Liver (tissue), 10 donors: ENCODE measurements at places on chromosomes 1 and 21.
A peak's percentile ranks its signal among the peaks of the same experiment; 100 is the strongest.

DNA sequence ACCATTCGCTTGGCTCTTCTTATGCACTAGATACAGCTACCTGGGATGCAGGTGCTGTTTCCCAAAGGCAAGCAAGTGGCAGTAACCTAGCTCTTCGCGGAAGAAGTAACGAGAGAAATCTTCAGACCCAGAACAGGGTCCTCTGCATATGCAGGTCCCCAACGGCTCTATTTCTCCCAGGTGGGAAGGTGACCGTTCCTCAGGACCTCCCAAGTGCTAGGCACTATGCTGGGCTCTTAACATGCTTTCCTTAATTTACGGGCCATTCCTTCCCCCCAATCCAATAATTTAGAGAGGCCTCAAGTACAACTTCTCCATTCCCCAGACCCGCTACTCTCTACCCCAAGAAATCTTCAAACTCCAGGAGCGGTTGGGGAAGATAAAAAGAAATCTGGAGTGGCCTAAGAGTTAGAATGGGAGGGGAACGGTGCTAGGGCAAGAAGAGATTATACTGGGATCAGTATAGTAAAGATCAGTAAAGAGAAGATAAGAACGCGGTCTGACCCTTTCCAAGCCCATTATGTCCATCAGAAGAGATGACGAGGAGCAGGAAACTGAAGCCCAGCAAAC is 410 bp downstream of the TXNDC12 start:
- no peak for DNase-seq

- DNase-seq = no peak
These were observed 14.6 kb downstream of the FAM151A start for GRCh38 chr1:54608566-54609230.

GRCh38 chr1:74715236-74715502 is 17.7 kb downstream of the CRYZ start:
- DNase-seq = no peak

DNA sequence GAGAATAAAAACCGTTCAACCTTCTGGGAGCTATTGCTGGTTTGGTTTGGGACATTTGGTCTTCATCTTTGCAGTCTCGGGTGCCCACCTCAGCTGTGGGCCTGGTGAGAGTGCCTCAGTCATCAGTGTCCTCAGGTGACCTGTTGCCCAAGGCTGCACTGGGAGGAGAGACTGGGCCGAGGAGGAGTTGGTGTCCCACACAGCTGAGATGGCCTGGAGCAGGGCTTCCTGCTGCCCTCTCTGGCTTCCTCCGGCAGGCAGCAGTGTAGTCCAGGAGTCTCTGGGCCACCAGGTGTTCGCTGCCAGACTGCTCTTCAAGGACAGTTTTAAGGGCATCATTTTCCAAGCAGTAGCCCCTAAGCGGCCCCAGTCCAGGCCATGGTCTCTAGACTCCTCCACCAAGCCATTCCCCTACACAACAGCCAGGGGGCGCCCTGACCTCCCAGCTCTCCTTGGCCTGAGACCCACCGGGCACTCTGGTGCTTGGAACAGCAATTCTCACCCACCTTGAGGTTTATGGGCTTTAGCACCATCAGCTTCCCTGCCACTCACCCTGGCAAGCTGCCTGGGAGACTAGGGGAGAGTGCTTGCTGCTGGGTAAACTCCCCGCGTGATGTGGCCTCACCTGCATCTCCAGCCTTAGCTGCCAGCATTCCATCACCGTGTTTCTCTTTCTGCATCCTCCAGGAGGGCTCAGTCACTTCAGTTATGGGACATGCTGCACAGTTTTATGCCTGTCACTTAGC is 9.1 kb upstream of the SYTL1 start:
- DNase-seq = no peak

DNA sequence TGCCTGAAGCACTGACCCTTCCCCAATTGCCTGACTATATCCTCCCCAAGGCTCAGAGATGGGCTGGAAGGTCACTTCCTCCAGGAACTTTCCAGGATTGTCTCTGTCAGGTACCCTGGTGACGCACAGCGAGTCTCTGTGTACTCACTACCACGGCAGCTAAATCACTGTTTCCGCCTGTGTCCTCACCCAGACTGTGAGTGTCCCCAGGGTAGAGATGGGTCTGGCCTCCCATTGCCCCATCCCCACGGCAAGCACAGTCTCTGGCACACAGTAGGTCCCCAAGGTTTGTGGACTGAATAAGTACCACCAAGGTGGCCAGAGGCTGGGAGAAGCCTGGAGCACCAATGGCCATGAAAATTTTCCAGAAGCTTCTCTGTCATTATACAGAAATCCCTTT is 93.8 kb upstream of the RUNX3 start:
- no peak for DNase-seq

DNA sequence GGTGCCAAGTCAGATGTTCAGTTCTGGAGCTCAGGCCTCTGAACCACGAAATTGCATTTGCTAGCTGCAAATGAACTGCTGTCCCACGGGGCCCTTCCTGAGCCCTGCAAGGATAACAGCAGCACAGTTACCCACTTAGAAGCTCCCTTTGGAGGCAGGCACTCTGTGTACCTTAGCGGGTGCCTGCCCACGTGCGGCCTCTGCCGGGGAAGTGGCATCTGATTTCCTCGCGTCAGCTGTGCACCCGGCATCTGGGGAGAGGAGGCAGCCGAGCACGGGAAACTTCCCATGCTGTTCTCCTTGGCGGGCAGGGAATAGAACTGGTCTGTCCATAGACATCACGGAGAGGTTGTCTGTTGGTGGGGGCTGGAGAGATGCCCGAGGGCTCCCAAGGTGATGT is 148.0 kb upstream of the C1orf174 start:
- no peak for DNase-seq

GRCh38 chr1:47927165-47927564 is 70.0 kb downstream of the TRABD2B start:
- DNase-seq = no peak

DNA sequence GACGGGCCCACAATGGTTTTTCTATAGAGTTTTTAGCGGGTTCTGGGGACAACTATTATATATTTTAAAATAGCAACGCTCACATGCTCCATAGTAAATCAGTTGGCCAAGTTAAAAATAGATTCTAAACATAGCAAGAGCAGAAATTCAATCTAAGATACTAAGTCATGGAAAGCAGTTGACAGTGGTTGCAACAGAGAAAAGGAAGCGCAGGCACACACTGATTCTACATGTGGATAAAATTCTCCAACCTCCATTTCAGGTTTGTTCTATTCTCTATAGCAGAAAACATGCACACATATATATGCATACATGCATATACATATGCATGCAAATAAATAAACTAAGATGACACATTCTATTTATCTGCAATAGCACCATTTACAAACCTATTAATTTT is 89.6 kb upstream of the HNRNPU start:
- no peak for DNase-seq

- no peak for DNase-seq
These were observed 53.4 kb upstream of the EDN2 start for GRCh38 chr1:41537788-41538351.

GRCh38 chr1:185157599-185158412 is 839 bp downstream of the SWT1 start:
- peak; percentile 39 for DNase-seq

DNA sequence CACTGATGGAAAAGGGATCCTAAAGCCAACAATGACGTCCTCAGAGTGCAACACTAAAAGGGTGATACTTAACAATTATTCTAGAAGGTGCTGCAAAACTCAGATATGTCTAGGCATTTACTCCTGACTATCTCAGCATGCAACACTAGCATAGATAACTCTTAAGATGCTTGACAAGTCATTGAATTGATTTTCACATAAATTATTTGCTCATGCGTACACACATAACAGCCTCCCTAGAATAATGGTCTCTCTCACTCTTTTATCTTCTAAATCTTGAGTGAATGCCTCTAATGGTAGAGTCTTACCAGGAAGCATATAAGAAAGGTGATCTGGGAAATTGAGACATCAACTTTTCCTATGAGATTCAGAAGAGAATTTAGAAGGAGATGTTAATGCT is 1283.7 kb downstream of the MRPL39 start:
- DNase-seq = no peak

DNA sequence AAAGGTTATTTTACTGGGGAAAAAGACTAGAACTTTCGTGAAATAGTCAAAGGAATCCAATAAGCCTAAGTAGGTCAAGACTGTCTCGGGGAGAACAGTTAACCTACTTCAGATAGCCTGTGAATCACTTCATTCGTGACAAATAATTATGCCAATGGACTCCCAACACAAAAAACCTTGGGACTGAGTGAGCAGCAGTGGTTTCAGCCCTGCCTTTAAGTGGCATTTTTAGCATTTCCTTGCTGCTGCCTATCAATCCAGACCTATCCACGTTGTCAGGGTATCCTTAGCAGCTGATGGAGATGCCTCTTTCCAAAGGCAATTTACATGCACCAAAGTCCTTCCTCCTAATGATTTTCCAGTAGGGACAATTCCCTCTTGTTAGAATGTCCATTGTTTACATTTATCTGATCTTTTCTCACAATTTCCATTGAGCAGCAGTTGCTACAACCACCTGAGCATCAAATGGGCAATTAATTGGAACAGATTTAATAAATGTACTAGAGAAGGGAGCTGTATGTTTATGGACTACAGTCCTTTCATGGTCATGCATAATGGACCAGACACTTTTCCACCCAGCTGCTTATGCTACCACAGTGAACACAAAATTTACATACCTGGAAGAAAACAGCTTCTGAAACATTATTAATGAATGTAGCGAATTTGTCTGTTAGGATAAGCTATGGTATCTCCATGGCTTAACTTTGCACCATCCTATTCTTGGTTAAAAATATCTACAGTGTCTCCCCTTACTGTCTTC is 75.8 kb downstream of the TM2D1 start:
- no peak for DNase-seq

DNA sequence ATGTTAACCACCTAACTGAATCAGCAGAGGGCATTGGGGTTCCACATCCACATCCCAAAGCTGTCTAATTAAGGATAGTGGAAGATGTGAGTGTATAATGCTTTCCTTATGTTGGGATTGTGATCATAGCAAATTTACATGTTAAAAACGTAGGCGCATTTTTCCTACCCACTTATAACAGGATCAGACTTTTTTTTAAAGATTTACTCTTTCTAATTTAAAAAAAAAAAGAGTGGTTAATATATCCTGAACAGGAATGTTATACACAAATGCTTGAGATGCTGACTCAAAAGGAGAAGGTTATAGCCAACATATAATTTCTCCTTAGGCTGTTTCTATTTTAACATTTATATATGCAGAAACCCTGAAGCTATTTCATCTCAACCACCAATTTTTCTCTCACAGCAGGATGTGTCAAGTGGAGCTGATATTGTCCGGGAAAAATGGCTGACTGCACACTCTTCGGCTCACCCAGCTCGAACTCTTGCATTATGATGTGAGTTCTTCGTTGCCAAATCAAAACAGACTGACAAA is 40.3 kb downstream of the RGS5 start:
- no peak for DNase-seq

- no peak for DNase-seq
These were observed 8.8 kb downstream of the ASAP3 start for GRCh38 chr1:23475134-23475628.

DNA sequence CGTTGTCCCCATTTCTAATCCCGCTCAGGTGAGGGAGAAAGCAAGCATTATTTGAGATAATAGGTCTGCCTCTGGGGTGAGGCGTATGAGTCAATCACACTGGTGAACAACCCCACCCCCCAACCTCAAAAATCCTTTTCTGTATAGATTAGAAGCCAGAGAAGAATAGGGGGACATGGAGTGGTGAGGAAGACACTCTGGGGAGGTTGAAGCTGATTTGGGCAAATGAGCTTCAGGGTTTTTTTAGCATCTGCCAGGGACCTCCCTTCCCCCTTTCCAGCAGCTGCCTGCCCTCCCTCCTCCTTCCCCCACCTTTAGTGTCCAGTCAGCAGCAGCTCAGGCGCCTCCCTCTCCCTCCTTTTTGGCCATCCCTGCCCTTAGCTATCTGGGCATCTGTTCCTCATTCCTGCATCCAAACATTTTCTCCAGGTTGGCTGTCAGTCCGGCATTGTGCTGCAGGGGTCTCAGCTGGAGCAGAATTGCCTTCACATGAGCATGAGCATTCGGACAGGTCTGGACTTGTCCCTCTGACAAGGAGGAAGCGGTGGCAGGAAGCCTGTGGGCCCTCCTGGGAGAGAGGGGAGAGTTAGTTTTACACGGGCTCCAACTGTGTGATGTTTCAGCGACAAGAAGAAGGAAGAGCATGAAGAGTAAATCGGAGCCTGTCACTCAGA is 30.8 kb upstream of the PTGFRN start:
- DNase-seq = no peak

- DNase-seq = no peak
These were observed 87.6 kb downstream of the C21orf91 start for GRCh38 chr21:17731554-17731953.

DNA sequence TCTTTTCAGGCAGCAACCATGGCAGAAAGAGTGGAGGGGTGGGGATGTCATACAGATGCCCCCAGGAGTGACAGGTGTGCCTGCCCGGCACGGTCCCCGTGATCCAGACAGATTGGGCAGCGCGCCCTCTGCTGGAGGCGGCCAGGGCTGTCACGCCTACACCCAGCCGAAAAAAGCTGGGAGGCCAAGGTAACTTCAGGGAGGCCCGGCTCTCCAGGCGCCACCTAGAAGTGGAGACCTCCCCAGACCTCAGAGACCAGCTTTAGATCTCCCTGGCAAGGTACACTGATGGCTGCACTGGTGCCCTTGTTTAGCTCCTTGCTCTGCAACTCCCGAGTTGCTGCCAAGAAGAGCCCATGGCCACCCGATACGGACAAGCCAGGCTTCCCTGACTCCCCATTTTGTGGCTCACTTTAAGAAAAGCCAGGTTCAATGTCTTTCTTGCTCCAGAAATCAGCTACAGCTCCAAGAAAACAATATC is 6.6 kb downstream of the GOLT1A start:
- DNase-seq = peak; percentile 86

DNA sequence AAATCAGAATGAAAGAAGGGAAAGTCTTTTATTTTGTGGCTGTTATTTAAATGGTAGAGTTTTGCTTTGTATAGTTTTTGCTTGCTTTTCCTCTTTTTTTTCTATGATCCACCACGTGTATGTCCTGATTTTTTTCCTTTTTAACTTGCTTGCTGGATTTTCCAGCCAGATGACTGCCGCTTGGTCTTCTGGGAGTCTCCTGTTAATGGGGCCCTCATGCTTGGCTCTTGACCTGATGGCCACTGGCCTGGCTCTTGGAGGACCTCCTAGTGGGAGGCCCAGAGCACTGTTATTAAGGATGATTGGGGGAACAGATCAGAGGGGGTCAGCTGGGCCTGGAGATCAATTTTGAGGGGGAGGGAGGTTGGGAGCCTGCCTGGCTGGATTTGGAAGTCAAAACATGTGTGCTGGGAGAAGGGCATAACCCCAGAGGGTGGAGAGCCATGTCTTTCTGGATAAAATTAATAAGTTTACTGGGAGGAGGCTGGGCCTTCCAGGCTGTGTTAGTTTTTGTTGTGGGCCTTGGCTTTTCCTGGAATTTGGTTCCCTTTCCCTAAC is 1.2 kb downstream of the FGGY start:
- no peak for DNase-seq

DNA sequence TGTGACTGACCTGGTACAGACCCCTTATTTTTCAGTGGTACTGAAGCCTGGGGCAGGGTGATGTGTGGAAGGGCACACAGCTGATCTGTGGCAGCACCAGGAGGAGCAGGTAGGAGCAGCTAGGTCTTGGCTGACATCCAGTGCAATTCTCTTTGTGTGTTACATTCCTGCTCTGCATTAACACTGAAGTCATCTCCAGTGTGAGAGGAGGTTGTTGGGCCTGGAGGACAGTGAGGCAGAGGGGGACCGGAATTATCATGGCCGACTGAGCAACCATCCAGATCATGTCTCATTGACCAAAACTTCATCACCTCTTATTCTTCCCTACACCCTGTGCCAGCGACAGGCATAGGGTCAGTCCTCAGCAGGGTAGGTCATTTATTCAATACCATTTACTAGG is 1.5 kb downstream of the SLAMF8 start:
- no peak for DNase-seq

- no peak for DNase-seq
These were observed 231.5 kb upstream of the ST6GALNAC5 start for GRCh38 chr1:76635784-76636183.
